Stimulated activated CD4-positive, alpha-beta T cell treated with anti-CD3 and anti-CD28 coated beads, Interleukin-1b, Interleukin-23, amount 100 ng/mL, for 1 hour (primary cell): ENCODE measurements at places on chromosomes 6 and 20.

GRCh38 chr20:14342918-14343317 lies 5.5 kb upstream of the FLRT3 start:
- no peak for DNase-seq

- DNase-seq = no peak
Measured at GRCh38 chr6:26553635-26554446, 15.7 kb downstream of the HMGN4 start.

DNA sequence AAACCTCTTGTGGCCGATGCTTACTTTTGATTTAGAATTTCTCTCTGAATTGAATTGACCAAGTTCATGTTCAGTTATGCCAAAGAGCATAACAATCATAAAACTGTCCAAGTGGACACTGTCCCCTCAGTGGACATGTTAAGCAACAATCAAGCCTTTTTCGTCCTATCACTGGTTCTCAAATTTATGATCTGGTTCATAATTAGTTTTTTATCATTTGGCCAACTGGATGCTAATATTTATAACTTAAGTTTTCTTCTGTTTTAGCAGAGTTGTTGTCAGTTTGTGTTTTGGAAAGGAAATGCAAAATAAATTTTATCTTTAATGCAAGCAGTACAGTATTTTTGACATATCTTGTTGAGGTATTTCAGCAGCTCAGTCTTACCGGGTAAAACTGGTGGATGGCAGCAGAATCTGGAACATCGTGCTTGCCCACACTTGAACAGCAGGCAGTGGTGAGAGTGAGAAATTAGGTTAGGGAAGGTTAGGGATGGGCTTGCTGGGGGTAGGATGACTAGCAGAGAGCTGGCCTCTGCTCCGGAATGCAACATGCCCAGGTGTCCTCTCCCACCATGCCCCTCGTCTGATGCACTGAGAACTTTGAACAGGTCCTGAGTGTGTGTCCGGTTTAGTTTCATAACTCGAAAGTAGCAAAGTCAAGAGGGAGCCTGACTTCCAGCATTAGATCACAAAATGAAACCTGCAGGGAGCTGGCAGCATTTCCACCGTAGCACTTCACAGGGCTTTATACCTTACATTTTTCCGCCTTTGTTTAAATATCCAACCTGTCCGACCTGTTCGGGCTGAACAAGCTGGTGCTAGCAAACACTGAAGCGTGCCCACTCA lies 93.1 kb downstream of the RREB1 start:
- DNase-seq = no peak

DNA sequence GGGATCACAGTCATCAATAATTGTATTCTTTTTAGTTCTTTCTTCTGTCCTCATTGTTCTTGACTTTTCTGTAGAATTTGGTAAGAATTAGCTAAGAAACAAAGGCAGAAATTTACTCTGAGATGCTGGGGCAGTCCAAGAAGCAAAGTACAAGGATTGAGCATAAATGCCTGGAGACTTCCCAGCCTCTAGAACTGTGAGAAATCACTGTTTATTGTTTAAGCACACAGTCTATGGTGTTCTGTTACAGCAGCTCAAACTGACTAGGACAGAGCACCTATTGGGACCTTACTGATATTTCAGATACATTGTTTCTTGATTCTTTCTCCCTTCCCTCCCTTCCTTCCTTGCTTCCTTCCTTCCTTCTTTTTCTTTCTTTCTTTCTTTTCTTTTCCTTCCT lies 192.7 kb upstream of the SLC35B3 start:
- DNase-seq = no peak

DNA sequence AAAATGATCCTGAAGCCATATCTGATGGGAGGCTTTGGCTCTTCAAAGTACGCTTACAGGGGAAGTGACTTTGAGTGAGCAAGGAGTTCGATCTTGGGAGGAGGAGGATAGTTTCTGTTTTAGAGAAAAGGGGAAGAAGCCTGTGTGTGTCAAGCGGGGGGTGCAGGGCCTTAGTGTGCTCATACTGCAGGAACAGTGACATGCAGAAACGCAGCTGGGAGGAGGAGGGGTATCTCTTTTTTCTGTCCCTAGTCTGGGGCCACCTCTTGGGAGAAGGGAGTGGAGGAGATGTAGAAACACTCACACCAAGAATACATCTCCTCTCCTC lies 19.8 kb downstream of the SIRPD start:
- no peak for DNase-seq

DNA sequence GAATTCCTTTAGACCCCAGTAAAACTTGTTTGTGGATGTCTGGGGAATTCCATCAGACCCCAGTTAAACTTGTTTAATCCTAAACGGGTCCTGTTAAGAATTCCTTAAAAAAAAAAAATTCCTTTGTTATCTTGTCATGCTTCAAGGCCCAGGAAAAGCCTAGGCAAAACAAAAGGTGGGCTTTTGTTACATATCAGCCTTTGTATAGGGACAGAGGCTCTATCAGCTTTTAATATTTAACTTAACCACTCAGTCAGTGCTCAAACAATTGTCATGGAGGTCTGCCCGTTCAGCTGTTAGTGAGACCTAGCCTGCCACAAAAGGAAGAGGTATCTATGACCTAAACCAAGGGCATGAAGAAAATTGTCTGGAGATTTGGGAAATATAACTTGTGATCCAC lies 53.1 kb downstream of the SLC22A1 start:
- DNase-seq = no peak

DNA sequence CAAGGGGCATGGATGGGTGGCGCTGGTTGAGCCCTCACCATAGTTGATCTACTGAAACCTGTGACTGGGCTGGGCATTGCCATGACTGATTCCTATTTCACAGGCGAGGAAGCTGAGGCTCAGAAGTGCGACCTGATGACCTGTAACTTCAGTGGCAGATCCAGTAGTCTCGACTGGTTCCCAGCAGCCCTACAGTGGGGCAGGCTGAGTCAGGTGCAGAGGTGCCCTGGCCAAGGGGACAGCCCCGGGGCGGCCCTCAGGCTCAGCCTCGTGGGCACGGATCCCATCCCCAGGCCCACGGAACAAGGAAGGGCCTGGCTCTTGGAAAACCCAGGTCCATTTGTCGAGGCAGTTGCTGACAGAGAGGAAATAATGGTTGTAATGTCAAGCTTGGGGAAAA lies 283.0 kb downstream of the CDH4 start:
- no peak for DNase-seq

DNA sequence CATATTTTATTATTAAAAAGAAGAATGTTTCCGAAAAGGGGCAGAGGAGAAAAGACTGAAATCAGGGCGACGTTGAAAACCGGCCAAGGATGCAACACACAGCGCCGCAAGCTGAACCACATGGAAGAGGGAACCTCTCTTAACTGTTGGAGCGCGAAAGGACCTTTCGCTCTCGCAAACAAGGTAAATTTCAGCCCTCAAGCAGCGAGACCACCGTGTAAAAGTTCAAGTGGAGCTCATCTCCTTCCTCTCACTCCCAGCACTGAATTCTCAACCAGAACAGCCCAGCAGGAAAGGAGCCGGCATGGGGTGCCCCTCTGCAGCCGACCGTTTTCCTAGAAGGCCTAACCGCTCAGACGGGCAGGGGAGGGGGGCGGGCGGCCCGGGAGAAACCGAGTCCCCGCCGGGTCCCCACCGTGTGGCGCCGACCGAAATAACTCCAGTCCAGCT lies 621 bp downstream of the GPR63 start:
- DNase-seq = no peak

DNA sequence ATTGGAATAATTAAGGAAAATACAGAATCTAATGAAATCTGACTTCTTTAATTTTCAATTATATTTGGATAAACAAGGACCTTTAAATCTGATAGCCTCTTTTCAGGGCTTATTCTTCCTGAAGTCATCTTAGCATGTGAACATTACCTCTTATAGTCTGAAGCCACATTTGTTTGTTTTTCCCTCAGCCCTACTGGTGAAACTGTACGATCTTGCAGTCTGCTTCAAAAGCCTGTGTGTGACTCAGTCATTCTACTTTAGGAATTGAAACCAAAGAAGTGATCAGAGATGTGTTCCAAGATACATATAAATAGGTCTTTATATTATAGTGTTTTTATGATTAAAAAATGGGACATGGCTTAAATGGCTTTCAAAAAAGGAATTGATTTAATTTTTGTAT lies 67.5 kb downstream of the MACROD2 start:
- no peak for DNase-seq

GRCh38 chr20:19867074-19867473 lies 109.0 kb downstream of the RIN2 start:
- no peak for DNase-seq

GRCh38 chr6:12865671-12866181 lies 149.2 kb downstream of the PHACTR1 start:
- DNase-seq = no peak

DNA sequence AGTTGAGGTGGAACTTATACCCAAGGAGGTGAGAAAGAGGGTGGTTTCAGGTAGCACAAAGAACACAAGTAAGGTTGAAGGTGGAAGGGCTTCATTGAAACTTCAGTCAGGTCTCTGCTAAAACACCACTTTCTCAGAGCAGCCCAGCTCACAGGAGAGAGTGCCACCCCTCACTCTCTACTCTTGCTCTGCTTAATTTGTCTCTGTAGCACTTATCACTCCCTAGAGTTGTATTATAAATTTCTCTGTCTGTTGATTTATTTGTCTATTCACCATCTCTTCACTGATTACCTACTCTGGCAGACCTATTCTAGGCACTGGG lies 353.8 kb upstream of the CNR1 start:
- no peak for DNase-seq

- DNase-seq = no peak
Measured at GRCh38 chr6:114267897-114268296, 74.9 kb downstream of the HS3ST5 start.

GRCh38 chr6:13339863-13340630 lies 11.7 kb upstream of the TBC1D7 start:
- DNase-seq = no peak

- DNase-seq = no peak
Measured at GRCh38 chr6:151294561-151295101, 54.9 kb downstream of the AKAP12 start.

DNA sequence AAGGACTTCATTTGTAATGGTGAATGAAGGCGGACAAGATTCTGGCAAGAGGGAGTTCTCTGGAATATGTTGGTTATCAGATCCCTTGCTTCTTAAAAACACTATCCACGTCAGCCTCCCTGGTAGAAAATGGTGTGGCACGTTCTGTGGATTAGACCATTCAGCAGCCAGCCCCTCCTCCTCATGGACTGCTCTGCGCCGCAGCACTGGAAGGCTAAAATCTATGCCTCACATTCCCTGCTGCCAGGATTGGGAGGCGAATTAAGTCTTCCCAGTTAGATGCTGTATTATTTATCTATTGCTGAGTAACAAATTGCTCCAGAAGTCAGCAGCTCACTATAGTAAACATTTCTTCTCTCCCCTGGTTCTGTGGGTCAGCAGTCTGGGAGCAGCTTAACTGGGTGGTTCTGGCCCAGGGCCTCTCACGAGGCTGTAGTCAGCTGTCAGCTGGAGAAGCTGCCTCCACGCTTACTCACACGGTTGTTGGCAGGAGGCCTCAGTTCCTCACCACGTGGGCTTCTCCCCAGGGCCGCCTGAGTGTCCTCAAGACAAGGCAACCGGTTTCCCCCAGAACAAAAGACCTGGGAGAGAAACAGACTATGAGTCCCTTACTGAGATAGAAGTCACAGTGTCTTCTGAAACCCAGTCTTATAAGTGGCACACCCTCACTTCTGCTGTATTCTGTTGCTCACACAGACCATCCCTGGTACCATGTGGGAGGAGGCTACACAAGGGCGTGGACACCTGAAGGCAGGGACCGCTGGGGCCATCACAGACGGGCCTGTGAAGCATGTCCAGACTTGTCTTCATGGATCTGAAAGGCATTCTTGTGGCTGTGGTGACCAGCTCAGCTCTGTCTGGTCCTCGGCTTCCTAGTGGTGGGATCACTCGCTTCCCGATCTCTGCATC lies 101.0 kb downstream of the NRN1 start:
- no peak for DNase-seq

DNA sequence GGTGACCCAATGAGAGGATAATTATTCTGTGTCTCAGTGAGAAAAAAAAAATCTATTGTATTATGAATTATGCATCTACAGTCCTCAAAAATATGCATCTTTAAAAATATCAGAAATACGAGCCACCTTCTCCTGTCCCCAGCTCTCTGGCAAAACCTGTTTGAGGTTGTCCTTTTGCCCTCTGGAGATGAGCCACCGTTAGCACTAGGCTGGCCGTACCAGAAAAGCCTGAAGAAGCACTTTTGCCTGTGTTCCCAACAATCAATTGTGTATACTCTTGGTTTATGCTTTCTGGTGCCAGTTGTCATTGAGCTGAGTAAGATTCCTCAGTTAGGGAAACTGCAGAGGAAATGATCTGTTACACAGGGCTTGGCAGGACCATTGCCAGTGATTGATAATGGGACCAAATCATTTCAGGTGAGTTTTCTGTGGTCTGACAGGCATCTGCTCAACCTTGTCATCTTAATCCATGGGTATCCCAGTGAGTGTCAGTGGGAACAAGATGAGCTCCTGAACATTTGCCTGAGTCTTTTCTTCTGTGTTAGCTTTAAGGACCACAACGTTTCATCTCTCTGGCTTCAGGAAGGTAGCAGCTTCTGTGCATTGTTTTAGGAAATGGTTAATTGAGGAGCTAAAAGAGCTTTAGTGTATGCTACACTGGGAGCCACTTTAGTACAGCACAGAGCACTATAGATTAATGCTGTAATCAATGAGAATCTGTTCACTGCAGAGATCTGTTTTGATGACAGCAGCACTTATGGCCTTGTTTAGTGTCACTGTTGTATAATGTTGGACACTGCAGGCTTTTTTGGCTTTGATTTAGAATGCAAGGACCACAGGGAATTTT lies 330.1 kb downstream of the RIMS1 start:
- DNase-seq = no peak

DNA sequence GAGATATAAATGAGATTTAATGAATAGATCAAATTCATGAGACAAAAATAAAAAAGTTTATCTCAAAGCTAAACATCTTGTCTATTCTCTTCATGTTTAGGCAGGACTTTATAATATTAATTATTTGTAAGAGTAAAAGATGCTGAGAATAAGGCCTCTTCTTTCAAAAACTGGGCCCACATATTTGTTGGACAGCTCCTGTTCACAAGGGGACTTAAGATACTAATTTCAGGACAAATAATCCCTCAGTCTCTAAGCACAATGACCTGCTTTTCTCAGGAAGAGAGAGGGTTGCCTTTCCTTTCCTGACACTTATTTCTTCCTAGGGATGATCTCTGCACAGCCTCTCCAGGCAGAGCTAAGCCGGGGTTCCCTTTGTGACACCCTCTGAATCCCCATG lies 43.3 kb downstream of the NOX3 start:
- no peak for DNase-seq

- no peak for DNase-seq
Measured at GRCh38 chr6:43389730-43390295, 20.4 kb upstream of the ZNF318 start.

- DNase-seq = no peak
Measured at GRCh38 chr20:38970302-38970701, 8.2 kb downstream of the DHX35 start.

DNA sequence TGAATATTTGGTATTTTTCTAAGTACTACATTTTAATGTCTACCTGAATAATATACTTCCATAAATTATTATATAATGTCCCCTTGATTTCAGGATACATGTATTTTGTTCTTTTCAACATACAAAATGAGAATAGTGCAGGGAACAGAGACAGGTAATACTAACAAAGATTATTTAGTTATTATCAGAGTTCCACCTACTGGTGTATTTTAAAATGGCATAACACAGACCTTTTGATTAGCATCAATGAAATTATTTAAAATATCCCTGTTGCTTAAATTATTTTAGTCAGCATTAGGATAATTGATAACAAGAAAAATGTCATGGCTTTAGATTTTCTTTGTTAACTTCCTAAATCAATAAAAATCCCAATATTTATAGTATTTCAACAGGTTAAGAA lies 184.0 kb downstream of the PRDM13 start:
- DNase-seq = no peak
